NT2/D1 (cell line): ENCODE measurements at places on chromosomes 3 and 15.

- DNase-seq = no peak
These were observed 13.3 kb upstream of the CCR1 start for GRCh38 chr3:46221391-46221790.

DNA sequence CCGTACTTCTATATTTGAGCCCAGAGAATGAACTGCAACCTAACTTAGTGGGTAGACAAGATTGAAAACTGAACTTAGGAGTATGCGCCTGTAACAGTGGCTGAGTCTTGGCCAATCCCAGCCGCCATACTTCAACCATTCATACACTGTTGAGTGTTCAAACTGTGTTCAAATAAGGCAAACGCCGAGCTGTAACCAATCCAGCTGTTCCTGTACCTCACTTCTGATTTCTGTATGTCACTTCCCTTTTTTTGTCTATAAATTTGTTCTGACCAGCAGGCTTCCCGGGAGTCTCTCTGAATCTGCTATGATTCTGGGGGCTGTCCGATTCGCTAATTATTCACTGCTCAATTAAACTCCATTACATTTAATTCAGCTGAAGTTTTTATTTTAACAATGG is 58.6 kb upstream of the TPM1 start:
- no peak for DNase-seq

DNA sequence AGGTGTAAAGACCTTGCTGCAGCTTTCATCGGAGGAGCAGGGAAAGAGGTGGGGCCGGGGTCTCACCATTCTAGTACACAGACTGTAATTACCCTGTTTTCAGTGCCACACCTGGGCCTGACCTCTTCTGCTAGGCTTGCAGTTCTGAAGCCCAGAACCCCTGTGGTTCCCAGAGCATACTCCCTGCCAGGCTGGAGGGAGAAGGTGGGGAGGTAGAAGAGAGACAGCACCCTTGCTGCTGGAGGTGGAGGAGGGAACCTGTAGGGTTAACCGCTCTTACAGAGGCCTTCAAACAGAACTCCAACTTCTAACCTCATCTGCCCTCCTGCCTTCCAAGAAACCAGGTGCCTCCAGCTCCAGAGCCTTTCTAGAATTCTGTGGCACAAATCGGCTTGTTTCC is 27.0 kb downstream of the PCOLCE2 start:
- DNase-seq = no peak

- no peak for DNase-seq
These were observed 61.6 kb downstream of the RAB7A start for GRCh38 chr3:128787256-128788253.
